ENCODE measurements at places on chromosomes 2 and 18.

GRCh38 chr18:77208964-77209363 is 40.7 kb upstream of the GALR1 start:
- peak; percentile 51 for DNase-seq

DNA sequence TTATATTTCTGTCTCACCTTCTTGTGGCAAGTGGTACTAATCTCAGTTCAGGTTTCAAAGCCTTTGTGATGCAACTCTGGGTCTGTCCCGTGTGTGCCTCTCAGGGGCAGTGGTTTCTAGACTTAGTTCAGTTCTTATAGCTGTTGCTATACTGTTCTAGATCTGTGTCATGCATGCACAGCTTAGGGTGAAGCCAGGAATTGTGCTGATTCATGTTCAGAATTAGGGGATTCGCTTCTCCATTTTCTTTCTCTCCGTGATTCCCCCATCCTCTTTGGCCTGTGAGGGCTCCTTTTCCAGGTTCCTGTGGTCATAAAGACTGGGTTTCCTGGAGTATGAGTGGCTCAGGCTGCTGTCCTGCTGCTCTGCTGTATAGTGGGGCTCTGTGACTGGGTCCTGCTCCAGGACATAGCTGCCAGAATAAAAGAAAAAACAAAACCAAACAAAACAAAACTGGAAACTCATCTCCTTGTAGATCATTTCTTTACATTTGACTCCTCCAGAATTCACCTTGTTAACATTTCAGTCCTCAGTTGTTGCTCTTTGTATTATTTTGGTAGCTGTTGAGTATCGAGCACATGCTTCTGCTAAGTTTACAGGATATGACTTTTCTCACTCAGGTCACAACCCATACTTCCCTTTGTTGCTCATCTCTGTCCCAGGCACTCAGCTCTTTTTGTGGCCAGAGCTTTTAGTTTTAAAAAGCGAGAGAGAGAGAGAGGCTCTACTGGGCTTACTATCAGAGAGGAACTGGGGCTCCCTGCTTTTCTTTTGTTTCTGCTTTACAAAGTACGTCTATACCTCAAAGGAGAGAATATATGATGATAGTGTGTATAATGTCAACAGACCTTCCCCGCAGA is 34.2 kb downstream of the CERS6 start:
- DNase-seq: peak; percentile 46

DNA sequence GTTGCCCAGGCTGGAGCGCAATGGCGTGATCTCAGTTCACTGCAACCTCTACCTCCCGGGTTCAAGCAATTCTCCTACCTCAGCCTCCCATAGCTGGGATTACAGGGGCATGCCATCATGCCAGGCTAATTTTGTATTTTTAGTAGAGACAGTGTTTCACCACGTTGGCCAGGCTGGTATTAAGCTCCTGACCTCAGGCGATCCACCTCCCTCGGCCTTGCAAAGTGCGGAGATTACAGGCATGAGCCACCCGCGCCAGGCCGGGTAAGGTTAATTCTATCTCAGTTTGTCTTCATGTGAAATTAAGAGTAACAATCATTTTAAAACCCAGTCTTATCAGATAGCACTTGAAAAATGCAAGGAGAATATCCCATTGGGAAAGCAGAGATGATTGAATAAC is 1681.7 kb upstream of the DDX18 start:
- DNase-seq: no peak

DNA sequence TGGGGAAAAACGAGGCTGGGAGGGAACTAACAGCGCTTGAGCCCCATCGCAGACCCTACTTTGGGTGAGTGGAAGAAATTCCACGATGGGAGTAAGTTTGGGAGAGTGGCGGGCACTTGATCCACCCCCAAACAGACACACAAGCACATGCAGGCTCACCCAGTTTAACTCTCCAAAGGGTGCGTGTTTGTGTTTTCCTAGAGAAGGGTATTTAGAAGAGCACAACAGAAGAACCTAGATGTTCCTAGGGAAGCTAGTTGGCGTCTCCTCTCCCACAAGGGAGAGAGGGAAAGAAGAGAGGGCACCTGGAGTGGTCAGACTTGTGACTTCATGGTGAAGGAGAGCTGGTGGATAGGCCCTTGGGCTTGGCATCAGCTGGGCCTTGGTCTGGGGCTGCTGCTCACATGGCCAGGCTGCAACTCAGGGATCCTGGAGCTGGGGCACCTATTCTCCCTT is 3.2 kb downstream of the GATA6 start:
- no peak for DNase-seq

All from CD4-positive, alpha-beta T cell treated with Interleukin-6 at 100 ng/mL for 8 hours (primary cell).